ELF-1 (cell line): ENCODE measurements at places on chromosomes 16 and 17.

- DNase-seq, result no peak
Observed at GRCh38 chr16:88458039-88458772, 5.1 kb downstream of the ZFPM1 start.

DNA sequence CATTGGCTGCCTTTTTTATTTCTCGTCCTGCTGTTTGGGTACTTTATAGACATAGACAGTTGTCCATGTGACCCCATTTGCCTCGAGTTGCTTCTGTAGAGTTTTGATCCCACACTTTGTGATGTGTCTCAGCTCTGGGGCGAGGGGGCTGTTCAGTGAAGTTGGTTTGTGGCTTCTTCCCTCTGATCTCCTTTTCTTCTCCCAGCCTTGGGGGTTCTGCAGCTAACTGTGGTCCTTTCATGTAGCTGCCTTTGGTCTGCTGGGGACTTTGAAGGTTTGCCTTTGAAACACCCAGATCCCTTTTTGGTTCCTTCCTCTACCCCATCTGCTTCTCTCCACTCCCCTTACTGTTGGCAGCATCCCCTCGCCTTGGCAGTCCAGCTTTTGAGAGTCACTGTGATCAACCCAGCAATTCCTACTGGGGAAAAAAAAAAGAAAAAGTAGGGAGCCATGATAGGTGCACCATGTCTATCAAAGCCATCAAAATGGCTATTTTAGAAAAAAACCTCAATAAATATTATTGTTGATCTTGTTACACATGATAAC is 728.8 kb upstream of the RBFOX1 start:
- no peak for DNase-seq

GRCh38 chr17:74745548-74746177 is 2.8 kb upstream of the NHERF1 start:
- DNase-seq, result peak; percentile 26

- DNase-seq, result no peak
Observed at GRCh38 chr16:50229149-50229726, 37.1 kb upstream of the ADCY7 start.

GRCh38 chr17:17535957-17536356 is 39.8 kb upstream of the RASD1 start:
- DNase-seq, result no peak

DNA sequence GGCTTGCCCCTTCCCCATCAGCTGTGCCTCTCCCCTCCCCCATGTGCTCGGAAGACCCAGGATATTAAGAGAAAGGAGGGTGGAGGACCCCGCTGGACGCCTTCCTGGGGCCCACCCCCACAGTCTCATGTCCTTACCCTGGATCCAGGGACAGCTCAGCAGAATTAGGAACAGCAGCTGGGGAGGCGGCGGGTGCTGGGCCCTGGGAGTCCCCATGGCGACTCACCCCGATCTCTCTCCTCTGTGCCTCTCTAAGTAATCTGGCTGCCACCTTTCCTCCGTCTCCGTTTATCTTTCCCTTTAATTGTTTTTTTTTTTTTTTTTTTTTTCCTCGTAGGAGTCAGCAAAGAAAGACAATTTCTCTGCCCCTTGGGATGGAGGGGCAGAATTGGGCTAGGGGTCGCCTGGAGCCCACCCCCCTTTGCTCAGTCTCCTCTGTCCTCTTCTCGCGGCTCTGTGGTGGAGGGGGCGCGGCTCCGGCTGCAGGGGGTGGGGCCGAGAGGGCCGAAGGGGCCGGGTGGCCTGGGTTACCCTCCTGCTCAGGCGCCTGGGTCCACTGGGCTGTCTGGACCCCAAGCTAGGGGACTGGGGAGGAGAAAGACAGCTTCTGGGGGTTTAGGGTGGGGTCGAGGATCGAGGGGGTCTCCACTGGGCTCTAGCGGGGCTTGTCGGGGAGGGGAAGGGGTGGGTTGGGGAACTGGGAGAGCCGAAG is 390 bp downstream of the SEZ6L2 start:
- peak; percentile 39 for DNase-seq

DNA sequence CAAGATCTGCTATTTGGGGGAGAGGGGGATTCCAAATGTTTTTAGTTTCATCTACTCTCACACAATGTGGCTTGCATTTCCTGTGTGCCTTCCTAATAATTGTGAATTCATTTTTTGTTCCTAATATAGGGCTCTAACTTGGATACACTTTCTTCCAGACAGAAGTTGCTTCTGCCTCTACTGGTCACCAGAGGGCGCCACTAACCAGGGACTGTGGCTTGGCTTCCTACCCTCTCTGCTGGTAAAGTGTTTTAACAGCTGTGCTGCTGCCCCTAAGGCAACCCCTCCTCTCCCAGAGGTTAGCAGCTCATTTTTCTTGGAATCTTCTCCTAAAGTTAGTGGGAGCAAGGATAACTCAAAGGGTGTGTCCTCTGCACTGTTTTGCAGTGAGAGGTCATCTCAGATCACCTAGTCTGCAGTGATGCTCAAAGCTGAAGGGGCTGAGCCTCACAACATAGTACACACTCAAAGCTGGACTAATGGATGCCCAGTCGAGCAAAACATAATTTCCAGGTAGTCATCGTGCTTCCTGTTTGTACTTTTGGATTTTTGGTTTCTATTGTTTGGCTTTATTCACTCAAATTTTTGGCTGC is 5.0 kb upstream of the PRSS54 start:
- peak; percentile 61 for DNase-seq

GRCh38 chr17:62611728-62612127 is 15.7 kb upstream of the MRC2 start:
- no peak for DNase-seq

DNA sequence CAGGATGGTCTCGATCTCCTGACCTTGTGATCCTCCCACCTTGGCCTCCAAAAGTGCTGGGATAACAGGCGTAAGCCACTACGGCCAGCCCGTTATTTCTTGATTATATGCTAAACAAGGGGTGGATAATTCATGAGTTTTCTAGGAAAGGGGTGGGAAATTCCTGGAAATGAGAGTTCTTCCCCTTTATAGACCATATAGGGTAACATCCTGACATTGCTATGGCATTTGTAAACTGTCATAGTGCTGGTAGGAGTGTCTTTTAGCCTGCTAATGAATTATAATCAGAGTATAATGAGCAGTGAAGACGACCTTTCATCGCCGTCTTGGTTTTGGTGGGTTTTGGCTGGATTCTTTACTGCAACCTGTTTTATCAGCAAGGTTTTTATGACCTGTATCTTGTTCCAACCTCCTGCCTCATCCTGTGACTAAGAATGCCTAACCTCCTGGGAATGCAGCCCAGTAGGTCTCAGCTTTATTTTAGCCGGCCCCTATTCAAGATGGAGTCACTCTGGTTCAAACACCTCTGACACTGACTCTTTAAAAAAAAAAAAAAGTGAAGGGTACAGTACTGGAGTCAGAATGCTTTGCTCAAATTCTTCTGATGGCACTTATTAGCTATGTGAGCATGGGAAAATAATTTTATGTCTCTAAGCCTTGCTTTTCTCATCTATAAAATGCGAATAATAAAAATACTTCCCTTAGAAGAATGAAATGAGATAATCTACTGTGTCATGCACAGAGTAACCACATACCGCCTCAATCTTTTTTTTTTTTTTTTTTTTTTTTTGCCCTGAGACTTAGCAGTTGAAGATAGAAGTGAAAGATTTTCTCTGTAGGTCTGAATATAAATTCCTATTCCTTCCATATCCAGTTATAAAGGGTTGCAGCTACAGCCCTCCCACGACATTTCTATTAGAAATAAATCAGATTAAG is 5.1 kb upstream of the CALCOCO2 start:
- no peak for DNase-seq

- no peak for DNase-seq
Observed at GRCh38 chr16:14965328-14965727, 9.5 kb upstream of the PDXDC1 start.

- DNase-seq, result no peak
Observed at GRCh38 chr16:86216591-86216990, 293.7 kb upstream of the FOXF1 start.
